A549 (cell line): ENCODE measurements at places on chromosomes 5 and 9. TPM values are rescaled to one million over a fixed set of nuclear protein-coding genes. Genes with fewer than 3 reads are reported as not detected.

Gene SAXO1
- polyA plus RNA-seq = not detected in 3 replicates

Gene NDUFS4
- polyA plus RNA-seq = 161 to 167 TPM (median 163 TPM) in 3 replicates

Gene NFIL3
- polyA plus RNA-seq = 9.2 to 10.7 TPM (median 10.5 TPM) in 3 replicates

Gene CCL21
- polyA plus RNA-seq = not detected in 3 replicates

Gene RPL35
- 2,179 to 2,449 TPM (median 2,307 TPM) in 3 replicates for polyA plus RNA-seq

Gene FOXD4L3
- 0.06 to 0.12 TPM (median 0.07 TPM) in 3 replicates for polyA plus RNA-seq

Gene PCDHA1
- 0.12 to 0.18 TPM (median 0.13 TPM) in 3 replicates for polyA plus RNA-seq

Gene NIPAL4
- polyA plus RNA-seq = 8.8 to 10.2 TPM (median 8.9 TPM) in 3 replicates

Gene IL33
- 0.72 to 0.85 TPM (median 0.80 TPM) in 3 replicates for polyA plus RNA-seq

Gene MGAT4B
- polyA plus RNA-seq = 153 to 166 TPM (median 153 TPM) in 3 replicates

Gene HEMGN
- polyA plus RNA-seq = not detected in 3 replicates

Gene PCDHGB7
- polyA plus RNA-seq = 0.03 to 0.06 TPM (median 0.05 TPM) in 3 replicates
